A549 treated with dexamethasone at 1 μM for 4 hours (cell line): ENCODE measurements at places on chromosomes 11 and 22. TPM values are rescaled to one million over a fixed set of nuclear protein-coding genes. Genes with fewer than 3 reads are reported as not detected.

The MUC5AC gene
- total RNA-seq: 0.60 to 2.9 TPM (median 1.6 TPM) in 5 replicates

The EPS8L2 gene
- total RNA-seq: 63.5 to 125 TPM (median 102 TPM) in 5 replicates

The INPP5J gene
- total RNA-seq: 0.21 to 0.55 TPM (median 0.47 TPM) in 5 replicates

The GLYATL2 gene
- 0.06 to 0.21 TPM in 2 of 5 replicates, not detected in the others for total RNA-seq
